ENCODE measurements at places on chromosomes 3 and 15. TPM values are rescaled to one million over a fixed set of nuclear protein-coding genes. Genes with fewer than 3 reads are reported as not detected.

Gene CGNL1
- 19.4 TPM for polyA plus RNA-seq

Gene MAGEL2
- polyA plus RNA-seq, result 6.0 TPM

Gene SMCO1
- polyA plus RNA-seq, result not detected

Gene H1-8
- polyA plus RNA-seq, result not detected

- no peak overlapping the region for H3K27ac ChIP-seq
- H3K36me3 ChIP-seq, result no peaks in the 10 kb centered on the region
- H3K4me3 ChIP-seq, result no peak overlapping the region
- no peaks in the 10 kb centered on the region for H3K4me1 ChIP-seq
- H3K27me3 ChIP-seq, result no peaks in the 10 kb centered on the region
Measured at GRCh38 chr3:68751888-68752287, 180.5 kb downstream of the TAFA4 start.

- no peak overlapping the region for H3K4me3 ChIP-seq
- H3K4me1 ChIP-seq, result 0 out of 2 replicates have a peak, but pooled peaks cover 3% of the 10 kb centered on the region
- no peak overlapping the region for H3K27ac ChIP-seq
- H3K27me3 ChIP-seq, result no peaks in the 10 kb centered on the region
- DNase-seq, result no peak
Measured at GRCh38 chr15:81297603-81298575, 26.1 kb downstream of the STARD5 start.

- no peaks in the 10 kb centered on the region for H3K4me1 ChIP-seq
- no peak overlapping the region for H3K4me3 ChIP-seq
- no peak for DNase-seq
- H3K36me3 ChIP-seq, result no peaks in the 10 kb centered on the region
Measured at GRCh38 chr3:8481380-8481779, 20.2 kb upstream of the LMCD1 start.

GRCh38 chr3:184631472-184631861, 69.9 kb downstream of the EPHB3 start:
- H3K4me1 ChIP-seq, result peaks cover 8% of the 10 kb centered on the region
- H3K27me3 ChIP-seq, result no peaks in the 10 kb centered on the region
- no peak overlapping the region for H3K4me3 ChIP-seq
- no peaks in the 10 kb centered on the region for H3K36me3 ChIP-seq

GRCh38 chr15:62242999-62243398, 77.9 kb upstream of the C2CD4B start:
- H3K27me3 ChIP-seq, result no peaks in the 10 kb centered on the region
- H3K4me1 ChIP-seq, result no peaks in the 10 kb centered on the region
- no peak overlapping the region for H3K4me3 ChIP-seq

DNA sequence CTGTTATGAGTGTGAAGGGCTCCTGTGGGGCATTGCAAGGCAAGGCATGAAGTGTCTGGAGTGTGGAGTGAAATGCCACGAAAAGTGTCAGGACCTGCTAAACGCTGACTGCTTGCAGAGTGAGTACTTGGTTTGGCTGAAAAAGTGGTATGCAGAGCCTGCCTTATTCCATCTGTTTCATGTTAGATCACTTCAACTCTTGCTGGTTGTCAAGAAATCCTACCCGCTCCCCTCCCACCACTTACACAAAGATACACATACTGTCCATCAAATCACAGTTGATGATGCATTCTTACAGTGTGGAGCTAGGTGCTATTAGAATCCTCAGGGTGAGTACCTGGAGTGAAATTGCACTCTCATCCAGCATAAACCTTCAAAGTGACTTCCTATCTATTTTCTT, 272.1 kb downstream of the UNC13C start:
- H3K27ac ChIP-seq, result no peak overlapping the region
- DNase-seq, result no peak
- H3K4me1 ChIP-seq, result no peaks in the 10 kb centered on the region
- H3K36me3 ChIP-seq, result 0 out of 2 replicates have a peak, but pooled peaks cover 10% of the 10 kb centered on the region

GRCh38 chr15:74776821-74777768, 4.8 kb upstream of the CSK start:
- H3K4me3 ChIP-seq, result no peak overlapping the region
- H3K27me3 ChIP-seq, result peaks cover 19% of the 10 kb centered on the region
- H3K36me3 ChIP-seq, result no peaks in the 10 kb centered on the region
- H3K4me1 ChIP-seq, result peaks cover 14% of the 10 kb centered on the region

DNA sequence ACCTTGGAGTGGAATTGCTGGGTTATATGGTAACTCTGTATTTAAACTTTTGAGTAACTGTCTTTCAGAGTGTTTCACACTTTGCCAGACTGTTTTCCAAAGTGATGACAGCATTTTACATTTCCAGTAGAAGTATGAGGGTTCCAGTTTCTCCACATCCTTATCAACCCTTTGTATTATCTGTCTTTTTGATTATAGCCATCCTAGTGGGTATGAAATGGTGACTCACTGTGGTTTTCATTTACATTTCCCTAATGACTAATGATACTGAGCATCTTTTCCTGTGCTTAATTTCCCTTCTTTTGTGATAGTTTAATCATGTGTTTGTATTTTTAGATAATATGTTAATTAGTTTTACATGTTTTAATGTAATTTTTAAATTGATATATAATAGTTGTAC, 138.1 kb upstream of the DAZL start:
- H3K36me3 ChIP-seq, result 0 out of 2 replicates have a peak, but pooled peaks cover 11% of the 10 kb centered on the region
- DNase-seq, result no peak
- H3K4me1 ChIP-seq, result peaks cover 6% of the 10 kb centered on the region
- H3K27me3 ChIP-seq, result no peaks in the 10 kb centered on the region
- H3K4me3 ChIP-seq, result no peak overlapping the region

DNA sequence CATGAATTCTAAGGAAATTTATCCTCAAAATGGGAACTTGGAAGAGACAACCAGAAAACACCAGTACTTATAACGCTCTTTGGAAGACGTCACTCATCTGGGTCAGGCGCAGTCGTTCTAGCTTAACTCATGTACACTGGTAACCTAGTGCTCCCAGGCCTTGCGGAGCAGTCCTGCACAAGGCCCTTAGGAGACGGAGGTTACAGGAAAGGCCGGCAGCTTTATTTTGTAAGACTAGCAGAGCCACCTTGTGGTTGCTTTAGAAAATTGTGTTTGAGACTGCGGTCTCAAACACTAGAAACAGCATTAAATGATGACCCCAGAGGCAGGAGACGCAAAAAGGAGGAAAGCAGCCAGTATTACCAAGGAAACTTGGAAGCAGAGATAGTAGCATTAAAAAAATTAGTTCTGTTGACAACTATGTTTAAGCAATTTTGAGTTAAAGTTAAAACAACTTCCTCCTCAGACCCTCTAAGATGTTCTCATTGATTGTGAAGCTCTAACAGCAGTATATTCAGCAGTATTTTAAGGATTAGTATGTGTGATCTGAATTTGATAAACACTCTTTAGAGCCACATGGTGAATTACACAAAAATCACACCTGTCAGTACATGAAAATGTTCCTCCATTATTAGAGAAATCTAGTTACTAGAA, 141.9 kb upstream of the C2CD4B start:
- H3K4me3 ChIP-seq, result no peak overlapping the region
- no peaks in the 10 kb centered on the region for H3K4me1 ChIP-seq
- DNase-seq, result peak; percentile 96
- no peak overlapping the region for H3K27ac ChIP-seq

DNA sequence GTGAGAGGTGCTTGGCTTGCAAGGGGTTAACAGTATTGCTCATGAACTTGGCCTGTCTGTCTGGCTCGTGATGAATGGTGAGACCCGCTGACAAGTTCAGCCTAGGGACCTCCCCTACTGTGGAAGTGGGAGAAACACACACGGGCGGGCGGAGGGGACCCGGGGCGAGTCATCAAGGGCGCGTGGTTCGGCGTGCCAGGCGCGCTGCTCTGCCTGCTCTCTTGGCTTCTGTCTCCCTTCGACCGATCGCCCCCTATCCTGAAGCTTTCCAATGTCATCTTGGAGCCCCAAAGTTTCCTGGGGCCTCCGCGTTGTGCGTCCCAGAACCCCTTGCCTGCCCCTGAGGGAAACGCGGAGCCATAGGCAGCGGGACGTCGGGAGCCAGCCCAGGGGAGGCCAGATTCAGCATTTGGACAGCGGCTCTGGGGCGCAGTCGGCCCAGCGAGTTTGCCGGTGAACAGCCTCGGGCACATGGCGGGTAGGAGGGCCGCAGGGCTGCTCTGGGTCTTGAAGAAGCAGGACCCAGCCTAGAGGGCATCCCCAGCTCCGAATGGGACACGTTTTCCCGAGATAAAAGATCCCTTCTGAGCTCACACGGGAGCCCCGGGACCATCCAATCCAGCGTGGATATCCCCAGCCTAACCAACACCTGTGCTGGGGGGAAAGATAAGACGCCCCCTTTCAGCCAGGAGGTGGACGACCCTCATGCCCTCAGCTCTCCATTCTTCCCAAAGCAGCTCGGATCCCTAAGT, 27.0 kb upstream of the POLG start:
- H3K4me1 ChIP-seq, result peaks cover 21% of the 10 kb centered on the region
- no peaks in the 10 kb centered on the region for H3K36me3 ChIP-seq
- no peak overlapping the region for H3K4me3 ChIP-seq
- peaks cover 100% of the 10 kb centered on the region for H3K27me3 ChIP-seq
- peak; percentile 93 for DNase-seq
- H3K27ac ChIP-seq, result no peak overlapping the region

GRCh38 chr3:122786066-122786465, 7.6 kb downstream of the HSPBAP1 start:
- no peak overlapping the region for H3K4me3 ChIP-seq
- no peak overlapping the region for H3K27ac ChIP-seq
- H3K36me3 ChIP-seq, result peaks cover 12% of the 10 kb centered on the region
- no peaks in the 10 kb centered on the region for H3K27me3 ChIP-seq
- H3K4me1 ChIP-seq, result no peaks in the 10 kb centered on the region
- DNase-seq, result no peak

- H3K4me1 ChIP-seq, result peaks cover 15% of the 10 kb centered on the region
- H3K4me3 ChIP-seq, result no peak overlapping the region
- DNase-seq, result no peak
- no peaks in the 10 kb centered on the region for H3K36me3 ChIP-seq
Measured at GRCh38 chr3:82416349-82416748, 654.9 kb upstream of the GBE1 start.

GRCh38 chr3:25037049-25037547, 391.0 kb upstream of the RARB start:
- DNase-seq, result no peak
- no peaks in the 10 kb centered on the region for H3K4me1 ChIP-seq
- H3K36me3 ChIP-seq, result no peaks in the 10 kb centered on the region
- no peak overlapping the region for H3K4me3 ChIP-seq
- H3K27me3 ChIP-seq, result no peaks in the 10 kb centered on the region

DNA sequence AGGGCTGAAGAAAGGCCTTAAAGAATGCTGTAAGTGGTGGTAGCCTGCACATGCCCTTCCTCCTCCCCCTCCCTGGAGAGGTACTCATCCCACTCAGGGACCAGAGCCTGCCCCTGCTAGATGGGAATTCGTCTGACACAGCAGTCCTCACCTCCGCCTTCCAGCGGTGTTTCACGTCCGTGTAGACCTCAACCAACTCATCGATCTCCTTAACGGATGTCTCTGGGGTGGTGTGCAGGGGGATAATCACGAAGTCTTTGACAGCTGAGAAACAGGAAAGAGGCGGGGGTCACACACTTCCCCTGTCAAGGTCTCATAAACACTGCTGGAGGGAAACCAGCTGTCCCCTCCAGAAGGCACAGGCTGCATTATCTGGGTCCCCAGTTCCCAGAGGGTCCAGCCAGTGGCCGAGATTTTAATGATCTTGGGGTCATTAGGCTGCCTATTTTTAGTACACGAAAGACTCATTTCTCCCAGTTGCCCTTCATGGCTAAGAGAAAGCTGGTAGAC, 9.9 kb downstream of the DNASE1L3 start:
- H3K4me3 ChIP-seq, result no peak overlapping the region
- no peak overlapping the region for H3K27ac ChIP-seq
- no peaks in the 10 kb centered on the region for H3K4me1 ChIP-seq
- H3K27me3 ChIP-seq, result no peaks in the 10 kb centered on the region
- H3K36me3 ChIP-seq, result no peaks in the 10 kb centered on the region
- DNase-seq, result no peak

- H3K27ac ChIP-seq, result no peak overlapping the region
- DNase-seq, result no peak
- H3K27me3 ChIP-seq, result peaks cover 21% of the 10 kb centered on the region
- 0 out of 2 replicates have a peak overlapping the region, but pooled peaks have one; percentile 12 for H3K4me3 ChIP-seq
- no peaks in the 10 kb centered on the region for H3K36me3 ChIP-seq
- peaks cover 21% of the 10 kb centered on the region for H3K4me1 ChIP-seq
Measured at GRCh38 chr15:45372041-45372995, 6.0 kb downstream of the GATM start.

DNA sequence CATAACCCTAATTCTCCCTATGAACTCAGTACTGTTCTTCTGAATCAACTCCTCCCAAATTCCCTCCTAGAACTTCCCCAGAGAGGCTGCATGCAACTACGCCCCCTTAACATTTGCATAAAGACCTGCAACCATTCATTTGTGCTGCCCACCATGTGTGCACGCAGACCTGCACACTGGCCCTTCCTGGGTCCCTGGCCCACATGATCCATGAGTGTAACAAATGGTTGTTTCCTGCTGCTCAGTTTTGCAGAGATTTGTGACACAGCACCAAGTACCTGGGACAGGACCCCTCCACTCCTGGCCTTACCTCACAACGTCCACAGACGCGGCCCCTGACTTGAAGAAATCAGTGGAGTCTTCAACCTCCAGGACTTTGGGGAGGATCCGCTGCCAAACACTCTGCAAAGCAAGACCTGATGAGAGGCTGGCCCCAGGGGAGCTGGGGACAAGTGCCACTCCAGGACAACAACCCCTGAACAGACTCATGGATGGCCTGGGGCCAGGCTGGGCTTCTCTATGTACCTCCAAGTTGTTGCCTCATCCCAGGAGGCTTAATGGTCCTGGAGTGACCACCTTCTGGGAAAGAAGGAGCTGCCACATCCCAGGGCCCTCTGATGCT, 33.8 kb downstream of the ALDH1L1 start:
- no peak for DNase-seq
- no peak overlapping the region for H3K27ac ChIP-seq
- H3K4me1 ChIP-seq, result no peaks in the 10 kb centered on the region

GRCh38 chr3:134374105-134374790, at the start of gene AMOTL2:
Gene AMOTL2, minus strand, starts transcription at chr3:134374447. Its CDS starts 3,014 bp downstream, at chr3:134371433.
- H3K27ac ChIP-seq, result peak within 1 kb of the TSS; percentile 100
- H3K4me3 ChIP-seq, result peak within 1 kb of the TSS; percentile 99
- H3K4me1 ChIP-seq, result peaks cover 47% of the 10 kb centered on the region
- H3K27me3 ChIP-seq, result peaks cover 38% of the 10 kb centered on the region
- peaks cover 22% of the 10 kb centered on the region for H3K36me3 ChIP-seq

- no peaks in the 10 kb centered on the region for H3K36me3 ChIP-seq
- H3K4me3 ChIP-seq, result no peak overlapping the region
- H3K27ac ChIP-seq, result no peak overlapping the region
- DNase-seq, result no peak
- peaks cover 5% of the 10 kb centered on the region for H3K4me1 ChIP-seq
Measured at GRCh38 chr15:36798794-36799193, 219.4 kb downstream of the CDIN1 start.

- no peak for DNase-seq
- no peak overlapping the region for H3K4me3 ChIP-seq
- peaks cover 18% of the 10 kb centered on the region for H3K4me1 ChIP-seq
- H3K36me3 ChIP-seq, result no peaks in the 10 kb centered on the region
Measured at GRCh38 chr3:100084100-100084806, 30.0 kb downstream of the FILIP1L start.

DNA sequence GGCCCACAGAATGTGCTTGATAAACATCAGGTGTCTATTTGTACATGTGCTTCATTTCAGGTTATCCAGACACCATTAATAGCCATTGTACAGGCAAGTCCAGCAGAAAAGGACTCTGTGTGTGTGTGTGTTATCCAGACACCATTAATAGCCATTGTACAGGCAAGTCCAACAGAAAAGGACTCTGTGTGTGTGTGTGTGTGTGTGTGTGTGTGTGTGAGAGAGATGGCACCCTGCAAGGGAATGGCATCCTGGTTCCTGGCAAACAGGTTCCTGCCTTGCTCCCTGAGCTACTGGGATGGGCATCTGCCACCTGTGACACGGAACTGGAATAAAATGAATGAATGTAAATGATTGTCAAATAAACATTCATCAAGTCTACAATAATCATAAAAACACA, 11.7 kb downstream of the SUCLG2 start:
- H3K4me3 ChIP-seq, result no peak overlapping the region
- H3K27me3 ChIP-seq, result no peaks in the 10 kb centered on the region
- no peak overlapping the region for H3K27ac ChIP-seq
- no peaks in the 10 kb centered on the region for H3K4me1 ChIP-seq
- no peaks in the 10 kb centered on the region for H3K36me3 ChIP-seq
